ENCODE measurements at places on chromosomes 4 and X.

DNA sequence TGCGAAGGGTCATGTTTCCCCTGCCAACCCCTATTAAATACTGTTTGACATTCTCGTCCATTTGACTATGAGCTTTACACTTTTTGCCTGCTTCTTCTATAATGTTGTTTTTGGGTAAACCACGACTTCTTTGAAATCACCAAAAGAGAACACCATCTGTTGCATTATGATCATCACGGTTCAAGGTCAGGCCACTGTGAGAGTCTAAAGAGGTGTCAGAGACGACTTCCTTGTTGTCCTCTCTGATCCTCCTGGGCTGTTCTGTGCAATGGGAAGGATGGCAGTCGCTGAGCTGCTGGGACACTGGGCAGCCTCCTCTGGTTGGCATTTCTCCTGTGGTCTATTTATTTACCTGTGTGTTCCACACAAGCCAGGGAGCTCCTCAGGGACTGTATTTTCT is 137.5 kb downstream of the RASL11B start:
- DNase-seq, result no peak

GRCh38 chrX:119694601-119695534 is 1.9 kb upstream of the SEPTIN6 start:
- DNase-seq, result no peak

- DNase-seq, result no peak
Observed at GRCh38 chrX:480861-481417, 94.2 kb upstream of the PPP2R3B start.

DNA sequence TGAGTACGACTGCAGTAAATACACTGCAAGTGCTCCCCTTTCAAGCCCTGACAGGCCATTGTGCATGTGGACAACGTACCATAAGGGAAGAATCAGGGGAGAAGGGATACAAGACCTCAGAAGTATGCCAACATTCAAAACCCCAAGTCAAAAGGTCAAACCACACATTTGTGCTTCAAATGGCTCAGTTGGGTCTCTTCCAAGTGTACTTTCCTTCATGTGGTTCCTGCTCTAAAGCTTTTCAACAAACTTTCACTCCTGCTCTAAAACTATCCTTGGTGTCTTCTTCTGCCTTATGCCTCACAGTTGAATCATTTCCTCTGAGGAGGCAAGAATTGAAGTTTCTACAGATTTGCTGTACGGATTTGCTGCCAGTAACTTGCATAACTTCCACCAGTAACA is 305.7 kb upstream of the SLIT2 start:
- no peak for DNase-seq

- no peak for DNase-seq
Observed at GRCh38 chr4:109985993-109986974, 73.6 kb downstream of the EGF start.

DNA sequence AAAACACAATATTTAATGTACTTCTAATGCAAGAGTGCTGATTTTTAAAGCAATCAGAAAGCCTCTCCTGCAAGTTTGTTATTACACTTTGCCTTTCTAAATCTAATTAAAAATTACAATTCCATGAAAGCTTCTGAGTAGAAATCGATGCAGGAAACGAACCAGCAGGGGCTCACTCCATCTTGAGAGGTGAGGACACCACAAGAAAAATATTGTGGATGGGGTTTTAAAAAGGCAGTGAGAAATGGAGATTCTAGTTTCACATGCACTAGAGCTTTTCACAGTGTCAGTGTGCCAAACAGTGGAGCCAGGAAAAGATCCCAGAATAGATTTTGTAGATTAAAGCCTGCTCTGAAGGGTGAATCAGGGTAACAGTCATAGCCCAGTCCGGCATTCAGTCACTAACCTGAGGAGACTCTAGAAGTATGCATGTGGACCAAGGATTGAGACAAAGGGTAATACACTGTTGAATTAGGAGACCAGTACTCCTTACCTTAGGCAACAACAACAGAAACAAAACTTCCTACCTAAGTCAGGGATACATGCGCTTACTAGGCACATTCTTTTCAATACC is 362.3 kb downstream of the NAF1 start:
- DNase-seq, result no peak

- DNase-seq, result no peak
Observed at GRCh38 chrX:23385242-23385641, 50.6 kb downstream of the PTCHD1 start.

GRCh38 chr4:129092631-129093190 is 628 bp downstream of the SCLT1 start:
- DNase-seq, result no peak

- no peak for DNase-seq
Observed at GRCh38 chr4:176784816-176785215, 7.9 kb downstream of the VEGFC start.

- no peak for DNase-seq
Observed at GRCh38 chr4:24273136-24273535, 311.2 kb downstream of the DHX15 start.

- no peak for DNase-seq
Observed at GRCh38 chr4:52038103-52038912, at the start of gene SGCB. TSS of gene SGCB (minus strand) at chr4:52038299. CDS start at chr4:52038259, 40 bp downstream.

DNA sequence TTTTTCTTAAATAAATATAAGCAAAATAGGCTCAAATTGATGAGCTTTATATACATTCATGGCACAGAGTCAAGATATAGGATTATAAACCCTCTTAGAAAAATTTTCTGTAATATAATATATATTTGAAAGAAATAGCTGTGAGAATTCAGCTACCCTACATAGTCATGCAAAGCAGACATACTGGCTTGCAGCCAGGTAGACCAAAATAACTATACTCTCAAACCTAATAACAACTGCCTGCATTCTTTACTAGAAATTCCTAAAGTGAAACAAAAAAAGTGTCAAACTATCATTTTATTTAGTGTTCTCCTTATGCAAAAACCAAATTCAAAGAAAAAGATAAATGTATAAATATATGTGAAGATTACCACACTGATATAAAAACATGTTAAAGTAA is 1390.2 kb downstream of the C4orf33 start:
- no peak for DNase-seq

- no peak for DNase-seq
Observed at GRCh38 chr4:23579166-23579565, 310.7 kb downstream of the PPARGC1A start.

DNA sequence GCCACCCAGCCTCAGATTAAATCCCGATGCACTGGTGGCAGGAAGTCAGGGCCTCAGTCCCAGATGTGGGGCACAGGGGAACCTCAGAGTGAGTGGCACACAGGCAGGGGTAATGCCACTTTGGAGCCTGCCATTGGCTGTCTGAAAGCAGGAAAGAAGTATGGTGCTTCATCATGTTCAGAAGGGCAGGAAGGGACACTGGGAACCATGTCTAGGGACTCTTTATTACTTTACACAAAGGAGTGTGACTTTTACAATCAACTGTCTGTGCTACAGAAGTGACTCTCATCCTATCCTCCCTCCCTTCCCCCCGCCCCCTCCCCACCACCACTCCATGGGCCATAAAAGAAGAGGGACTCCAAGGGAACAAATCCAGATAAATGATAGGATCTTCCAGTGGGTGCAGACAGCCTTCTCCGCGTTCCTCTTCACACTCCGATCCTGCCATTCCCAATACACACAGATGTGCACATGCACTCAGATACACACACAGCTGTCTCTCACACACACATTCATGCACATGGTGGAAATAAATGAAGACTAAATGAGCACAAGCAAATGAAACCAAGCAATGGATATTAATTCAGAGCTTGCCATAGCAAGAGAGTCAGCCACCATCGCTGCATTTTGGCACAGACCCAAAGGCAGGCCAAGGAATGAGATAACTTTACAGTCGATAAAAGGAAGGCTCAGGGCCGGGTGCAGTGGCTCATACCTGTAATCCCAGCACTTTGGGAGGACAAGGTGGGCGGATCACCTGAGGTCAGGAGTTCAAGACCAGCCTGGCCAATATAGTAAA is 2.5 kb upstream of the TMEM154 start:
- DNase-seq, result no peak

GRCh38 chr4:142480244-142480643 is 365.9 kb downstream of the INPP4B start:
- no peak for DNase-seq

DNA sequence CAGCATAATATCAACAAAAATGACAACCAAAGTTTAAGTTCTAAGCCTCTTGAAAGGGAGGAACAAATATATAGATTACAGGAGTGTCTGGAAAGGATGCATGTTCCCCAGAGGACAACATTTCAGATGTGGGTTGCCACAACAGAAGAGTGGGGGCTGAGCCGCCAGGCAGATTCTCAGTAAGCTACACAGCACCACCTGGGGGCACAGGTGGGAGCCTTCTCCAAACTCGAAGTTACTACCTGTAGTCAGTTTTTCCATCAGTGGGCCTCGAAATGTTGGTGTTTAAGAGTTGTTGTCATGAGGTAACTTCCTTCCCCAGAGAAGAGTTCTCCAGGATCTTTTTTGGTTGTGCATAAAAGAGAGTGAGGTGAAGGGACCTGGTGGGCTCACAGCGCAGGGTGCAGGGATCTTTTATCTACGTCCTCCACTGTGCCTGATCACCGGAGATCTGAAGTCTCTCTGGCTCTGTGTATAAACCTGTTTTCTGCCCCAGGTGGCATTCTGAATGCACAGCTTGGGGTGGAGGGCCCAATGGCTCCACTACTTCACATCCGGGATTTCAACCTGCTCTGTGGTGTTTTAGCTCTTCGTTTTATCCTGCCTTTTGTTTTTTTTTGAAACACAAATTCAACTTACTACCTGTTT is 58.4 kb upstream of the STS start:
- DNase-seq, result no peak

DNA sequence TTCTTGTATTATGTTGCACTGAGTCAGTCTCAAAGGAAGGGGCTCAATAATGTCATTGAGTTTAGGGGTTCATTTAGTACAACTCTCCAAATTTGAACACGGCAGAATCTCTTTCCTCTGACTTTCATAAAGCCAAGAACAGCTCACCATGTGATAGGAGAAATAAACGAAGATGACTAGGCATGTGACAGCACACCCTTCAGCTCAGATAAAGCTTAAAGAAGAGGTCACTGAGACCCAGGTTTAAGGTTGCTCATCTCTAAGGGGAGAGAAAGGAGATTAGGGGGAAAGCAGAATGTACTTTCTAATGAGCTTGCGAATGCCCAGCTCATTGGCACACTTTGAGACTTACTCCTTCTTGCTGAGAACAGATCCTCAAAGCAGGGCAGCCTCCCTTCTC is 89.0 kb downstream of the PLAC1 start:
- no peak for DNase-seq

- no peak for DNase-seq
Observed at GRCh38 chrX:138191998-138192397, 519.5 kb downstream of the FGF13 start.

GRCh38 chr4:115671581-115671980 is 558.2 kb upstream of the NDST4 start:
- DNase-seq, result no peak

- no peak for DNase-seq
Observed at GRCh38 chr4:65791812-65792308, 121.6 kb upstream of the EPHA5 start.

DNA sequence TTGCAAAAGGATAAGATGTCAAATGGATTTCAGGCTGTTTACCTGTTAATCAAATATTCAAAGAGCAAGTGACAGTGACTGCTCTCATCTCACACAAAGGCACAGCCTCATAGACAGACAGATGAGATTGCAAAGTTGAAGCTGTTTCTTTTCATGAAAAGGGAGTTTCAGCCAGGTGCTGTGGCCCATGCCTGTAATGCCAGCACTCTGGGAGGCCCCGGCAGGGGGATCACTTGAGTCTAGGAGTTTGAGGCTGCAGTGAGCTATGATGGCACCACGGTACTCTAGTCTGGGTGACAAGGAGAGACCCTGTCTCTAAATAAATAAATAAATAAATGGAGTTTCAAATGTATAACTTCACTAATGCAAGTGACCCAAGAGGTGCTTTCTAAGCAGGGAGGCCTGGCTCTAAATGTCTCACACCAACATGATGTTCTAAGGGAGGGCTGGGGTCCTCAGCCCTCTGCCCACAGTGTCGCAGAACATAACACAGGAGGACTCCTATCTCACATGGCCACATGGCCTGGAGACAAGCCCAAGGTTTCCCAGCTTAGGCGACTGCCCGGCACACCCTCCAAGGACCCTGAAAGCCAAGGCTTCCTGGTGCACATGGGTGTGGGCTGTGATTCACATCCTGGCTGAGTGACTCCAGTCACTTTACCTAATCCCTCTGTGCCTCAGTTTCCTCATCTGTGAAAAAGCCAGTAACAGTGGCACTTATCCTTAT is 26.8 kb downstream of the PPP2R2C start:
- DNase-seq, result no peak

GRCh38 chr4:73721435-73721834 is 18.9 kb upstream of the CXCL8 start:
- DNase-seq, result peak; percentile 0

DNA sequence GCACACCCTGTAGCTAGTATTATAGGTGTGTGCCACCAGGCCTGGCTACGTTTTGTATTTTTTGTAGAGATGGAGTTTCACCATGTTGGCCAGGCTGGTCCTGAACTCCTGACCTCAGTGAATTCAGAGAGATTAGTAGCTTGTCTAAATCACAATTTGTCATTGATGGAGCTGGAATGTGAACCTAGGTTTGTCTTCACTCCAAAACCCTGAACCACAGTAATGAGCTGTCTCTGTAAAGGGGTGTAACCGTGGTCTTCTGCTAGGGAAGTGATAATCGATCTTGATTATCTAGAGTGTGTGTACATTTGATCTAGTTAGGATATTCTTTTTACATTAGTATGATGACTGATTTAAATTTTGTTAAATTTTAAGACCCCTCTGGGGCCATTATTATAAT is 8.3 kb downstream of the ARHGAP10 start:
- DNase-seq, result no peak

DNA sequence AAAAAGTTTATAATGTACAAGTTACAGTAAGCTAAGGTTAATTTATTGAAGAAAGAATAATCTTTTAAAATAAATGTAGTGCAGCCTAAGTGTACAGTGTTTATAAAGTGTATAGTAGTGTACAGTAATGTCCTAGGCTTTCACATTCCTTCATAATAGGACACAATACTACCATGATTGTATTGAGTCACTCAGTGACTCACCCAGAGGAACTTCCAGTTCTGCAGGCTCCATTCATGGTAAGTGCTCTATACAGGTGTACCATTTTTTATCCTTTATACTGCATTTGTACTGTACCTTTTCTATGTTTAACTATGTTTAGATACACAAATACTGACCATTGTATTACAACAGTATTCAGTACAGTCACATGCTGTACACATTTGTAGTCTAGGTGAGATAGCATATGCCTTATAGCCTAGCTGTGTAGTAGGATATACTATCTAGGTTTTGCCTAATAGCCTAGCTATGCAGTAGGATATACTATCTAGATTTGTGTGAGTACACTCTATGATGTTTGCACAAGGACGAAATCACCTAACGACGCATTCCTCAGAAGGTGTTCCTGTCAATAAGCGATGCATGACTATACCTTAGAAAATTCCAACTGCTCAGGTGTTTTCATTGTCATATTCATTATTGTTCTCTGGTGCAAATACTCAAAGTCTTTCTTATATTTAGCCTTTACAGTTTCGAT is 5.5 kb upstream of the TMEM255A start:
- DNase-seq, result no peak

DNA sequence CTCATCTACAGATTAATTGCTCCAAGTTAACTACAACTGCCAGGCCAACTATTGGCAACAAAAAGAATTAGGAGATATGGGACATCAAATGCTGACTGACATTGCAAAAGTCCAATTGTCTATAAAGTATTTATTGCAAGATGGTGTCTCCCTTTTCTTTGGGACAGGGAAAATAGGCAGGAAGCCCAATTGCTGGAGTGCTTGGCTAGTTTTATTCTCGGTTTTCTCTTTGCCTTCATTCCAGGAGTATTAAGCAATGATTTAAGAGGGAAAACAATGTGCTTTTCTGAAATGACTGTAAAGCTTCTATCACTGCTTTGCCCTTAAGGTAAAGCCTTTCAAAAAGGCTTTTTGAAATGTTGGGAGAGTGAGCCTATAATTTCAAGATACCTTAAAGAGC is 62.8 kb upstream of the DIAPH2 start:
- no peak for DNase-seq
